Tibial nerve (tissue), 4 donors: ENCODE measurements at places on chromosomes 16 and 17.

GRCh38 chr17:51461578-51462004, 201.2 kb downstream of the UTP18 start:
- peak; percentile 44 for DNase-seq

DNA sequence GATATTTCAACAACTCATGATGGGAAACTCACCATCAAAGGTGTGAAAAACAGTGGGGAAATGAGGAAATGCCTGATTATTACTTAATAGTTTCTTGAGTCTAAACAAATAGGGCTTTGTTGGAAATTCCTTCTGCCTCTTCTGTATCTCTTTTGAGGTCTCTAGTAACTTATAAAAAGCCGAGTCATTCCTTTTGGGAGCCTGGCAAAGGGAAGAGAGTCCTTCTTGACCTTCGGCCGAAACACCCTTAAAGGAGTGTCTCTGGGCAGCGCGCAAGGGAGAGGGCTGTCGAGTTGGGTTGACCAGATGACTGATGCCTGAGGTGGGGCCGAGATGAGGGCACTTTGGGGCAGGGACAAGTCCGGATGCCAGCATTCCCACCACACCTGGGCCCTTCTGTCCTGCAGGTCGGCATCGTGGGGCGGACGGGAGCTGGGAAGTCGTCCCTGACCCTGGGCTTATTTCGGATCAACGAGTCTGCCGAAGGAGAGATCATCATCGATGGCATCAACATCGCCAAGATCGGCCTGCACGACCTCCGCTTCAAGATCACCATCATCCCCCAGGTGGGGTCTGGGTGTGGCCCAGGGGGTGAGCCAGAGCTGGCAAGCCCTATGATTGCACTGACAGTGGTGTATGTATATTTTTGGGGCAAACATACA, 89.2 kb downstream of the ABCC6 start:
- no peak for DNase-seq

- DNase-seq = no peak
Observed at GRCh38 chr16:73095885-73096421, 48.0 kb upstream of the ZFHX3 start.

DNA sequence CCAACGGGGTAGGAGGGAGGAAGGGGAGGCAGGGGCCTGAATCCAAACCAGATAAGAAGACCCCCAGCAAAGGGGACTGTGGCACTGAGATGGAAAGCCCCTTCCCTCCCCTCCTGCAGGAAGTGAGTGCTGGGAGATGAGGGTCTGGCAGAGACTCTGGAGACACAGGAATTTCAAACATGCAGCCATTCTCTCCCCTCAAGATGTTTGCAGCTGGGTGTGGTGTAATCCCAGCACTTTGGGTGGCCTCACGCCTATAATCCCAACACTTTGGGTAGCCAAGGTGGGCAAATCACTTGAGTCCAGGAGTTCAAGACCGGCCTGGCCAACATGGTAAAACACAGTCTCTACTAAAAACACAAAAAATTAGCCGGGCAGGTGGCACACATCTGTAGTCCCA, 33.9 kb upstream of the FAAP100 start:
- no peak for DNase-seq

- DNase-seq = no peak
Observed at GRCh38 chr17:38914741-38915638, 10.4 kb upstream of the LASP1NB start.
